Stimulated activated CD4-positive, alpha-beta T cell treated with anti-CD3 and anti-CD28 coated beads, Interleukin-12 subunit alpha, Interleukin-12 subunit beta, amount 100 ng/mL, for 4 hours (primary cell): ENCODE measurements at places on chromosomes 7 and 10.

- DNase-seq = no peak
These were observed 9.2 kb upstream of the DDIT4 start for GRCh38 chr10:72264536-72264935.

DNA sequence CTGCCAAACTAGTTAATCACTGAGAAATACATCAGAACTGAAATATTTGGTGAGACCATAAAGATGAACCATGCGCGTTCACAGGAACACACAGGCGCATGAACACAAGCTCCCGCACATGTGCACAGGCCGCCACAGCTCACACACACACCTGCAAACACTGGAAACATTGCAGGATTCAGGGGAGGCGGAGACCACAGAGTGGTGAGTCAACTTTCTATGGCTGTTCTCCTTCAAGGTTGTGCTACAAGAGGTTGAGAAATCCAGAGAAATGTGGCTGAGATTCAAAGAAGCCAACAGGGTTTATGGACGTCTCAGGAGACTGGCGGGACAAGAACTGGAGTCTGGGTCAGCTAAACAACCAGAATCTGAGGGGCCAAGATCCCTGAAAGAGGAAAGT lies 17.8 kb downstream of the ESYT2 start:
- peak; percentile 44 for DNase-seq

DNA sequence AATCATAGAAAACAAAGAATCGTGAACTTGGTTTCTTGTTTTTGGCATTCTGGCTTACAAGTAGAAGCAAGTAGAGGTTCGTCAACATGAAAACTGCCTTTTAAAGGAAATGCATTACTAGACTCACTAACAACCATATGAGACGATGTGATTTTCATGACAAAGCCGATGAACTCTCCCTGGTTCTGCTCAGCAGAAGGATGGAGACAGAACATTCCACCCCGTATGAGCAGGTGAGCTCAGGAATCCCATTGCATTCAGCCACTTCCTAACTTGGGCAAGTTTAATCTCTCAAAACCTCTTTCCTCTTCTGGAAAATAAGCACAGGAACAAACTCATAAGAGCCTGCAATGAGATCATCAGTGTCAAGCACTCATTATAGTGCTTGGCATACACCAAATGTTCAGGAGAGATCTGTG lies 57.4 kb upstream of the SVIL start:
- DNase-seq = no peak

DNA sequence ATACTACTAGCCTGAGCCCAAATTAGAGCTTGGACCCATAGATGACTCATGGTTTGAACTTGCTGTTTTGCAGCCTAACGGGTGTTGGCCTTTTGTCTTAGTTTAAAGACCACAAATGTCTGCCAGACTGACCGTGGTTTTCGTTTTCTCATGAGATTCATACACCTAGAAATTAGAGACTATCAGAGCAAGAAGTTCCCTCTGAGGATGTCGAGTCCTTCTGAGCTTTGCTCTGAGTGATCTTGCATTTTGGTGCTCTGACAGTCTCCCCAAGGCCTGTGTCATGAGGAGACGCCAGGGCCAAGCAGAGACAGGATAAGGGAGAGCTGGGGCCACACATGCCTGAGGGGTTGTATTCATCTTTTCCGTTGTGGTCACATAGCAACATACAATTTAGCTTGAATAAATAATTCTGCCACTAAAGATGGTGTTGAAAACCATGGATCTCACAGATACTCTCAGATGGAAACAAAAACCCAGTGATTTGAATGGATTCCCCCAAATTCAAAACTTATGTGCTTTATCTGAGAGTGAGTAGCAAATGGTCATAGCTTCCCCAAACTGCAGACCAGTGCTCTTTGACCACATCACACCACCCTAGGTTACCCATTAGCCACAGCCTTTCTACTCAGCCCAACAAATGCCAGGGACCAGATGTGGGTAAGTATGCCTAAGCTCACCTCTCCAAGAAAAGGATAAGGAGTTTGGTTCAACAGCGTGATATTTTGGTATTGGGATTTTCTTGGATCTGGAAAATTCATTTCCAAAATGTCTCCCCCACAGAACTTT lies 762.0 kb upstream of the IGFBP3 start:
- no peak for DNase-seq

- no peak for DNase-seq
These were observed 38.7 kb downstream of the PPIF start for GRCh38 chr10:79385804-79386531.

GRCh38 chr10:88879534-88880281 lies at the start of gene STAMBPL1:
STAMBPL1 (plus strand) TSS chr10:88880245; CDS start chr10:88901709, 21,464 bp downstream.
- peak; percentile 67 for DNase-seq

GRCh38 chr10:72265990-72266865 lies 7.5 kb upstream of the DDIT4 start:
- no peak for DNase-seq

DNA sequence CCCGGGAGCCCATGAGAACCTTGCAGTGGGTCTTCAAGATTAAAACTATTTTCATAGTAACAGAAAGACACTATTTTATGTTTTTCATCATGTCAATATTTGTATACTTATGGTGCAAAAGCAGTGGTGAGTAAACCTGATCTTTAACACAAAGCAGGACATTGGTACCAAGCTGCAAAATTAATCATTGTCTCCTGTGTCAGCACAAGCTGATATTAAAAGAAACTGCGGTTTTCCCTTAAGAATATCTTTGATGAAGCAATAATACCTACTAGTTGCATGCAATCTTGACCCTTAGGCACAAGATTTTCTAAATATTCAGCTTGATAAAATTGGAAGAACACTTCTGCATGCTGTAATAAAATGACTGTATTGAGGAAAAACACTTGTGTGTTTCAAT lies 121.7 kb downstream of the MDFIC start:
- no peak for DNase-seq

DNA sequence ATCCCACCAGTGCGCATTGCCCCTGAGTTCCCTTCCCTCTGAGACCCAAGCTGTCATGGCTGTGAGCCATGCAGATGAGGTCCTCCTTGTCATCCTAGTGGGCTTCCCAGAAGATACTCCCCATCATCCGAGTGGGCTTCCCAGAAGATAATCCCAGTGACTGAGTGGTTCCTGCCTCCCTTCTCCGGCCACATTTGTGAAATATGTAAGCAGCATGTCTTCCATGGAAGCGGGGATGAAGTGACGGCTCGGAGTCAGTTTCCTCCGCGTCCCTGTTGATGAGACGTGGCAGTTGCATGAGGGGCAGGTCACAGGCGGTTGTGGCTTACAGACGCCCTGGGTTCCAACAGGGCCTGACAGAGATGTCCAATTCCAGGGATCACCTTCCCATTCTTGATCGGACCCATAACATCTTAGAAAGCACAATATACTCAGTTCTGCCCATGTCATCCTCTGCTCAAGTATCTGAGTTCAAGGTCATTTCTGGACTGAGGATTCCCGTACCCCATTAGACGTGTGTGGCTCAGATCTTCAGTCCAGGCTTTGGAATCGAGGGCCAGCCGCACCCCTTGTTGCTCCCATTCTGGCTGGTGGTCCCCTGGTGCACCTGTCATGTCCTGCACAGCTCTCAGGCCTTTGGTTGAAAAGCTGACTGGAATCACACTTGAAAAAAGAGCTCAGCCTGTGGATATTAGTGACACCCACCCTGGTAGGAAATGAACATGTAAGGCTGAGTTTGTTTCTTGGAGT lies 166.9 kb downstream of the PTPRN2 start:
- DNase-seq = no peak

DNA sequence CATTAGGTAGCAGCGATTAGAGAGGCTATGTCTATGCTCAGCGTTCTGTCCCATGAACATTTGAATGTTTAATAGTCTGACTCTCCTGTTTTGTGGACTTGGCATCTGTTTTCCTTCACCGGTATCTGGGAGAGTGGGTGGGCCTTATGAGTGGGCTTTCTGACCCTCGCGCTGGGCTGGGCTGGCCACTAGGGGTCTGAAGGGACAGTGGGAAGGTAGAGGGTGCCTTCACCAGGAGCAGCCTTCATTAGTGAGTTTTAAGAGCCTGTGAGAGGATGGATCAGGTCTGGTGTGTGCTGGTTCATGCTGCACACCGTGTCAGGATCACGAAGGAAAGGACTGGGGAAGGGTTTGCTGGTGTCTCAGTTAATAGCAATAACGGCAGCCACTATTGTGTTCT lies 33.4 kb downstream of the DCLRE1A start:
- DNase-seq = no peak

DNA sequence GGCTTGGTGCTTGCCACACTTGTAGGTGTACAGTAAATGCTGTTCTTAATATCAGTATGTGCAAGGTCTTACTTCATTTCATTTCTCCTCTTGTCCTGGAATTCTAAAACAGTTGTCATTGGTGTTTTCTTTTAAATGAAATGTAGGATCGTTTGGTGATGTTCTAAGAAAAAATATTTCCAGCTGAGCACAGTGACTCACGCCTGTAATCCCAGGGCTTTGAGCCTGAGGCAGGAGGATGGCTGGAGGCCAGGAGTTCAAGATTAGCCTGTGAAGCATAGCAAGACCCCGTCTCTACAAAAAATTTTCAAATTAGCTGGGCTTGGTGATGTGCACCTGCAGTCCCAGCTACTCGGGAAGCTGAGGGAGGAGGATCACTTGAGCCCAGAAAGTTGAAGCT lies 32.6 kb upstream of the ELN start:
- no peak for DNase-seq

- DNase-seq = no peak
These were observed 9.8 kb downstream of the TMEM60 start for GRCh38 chr7:77788327-77788902.

- no peak for DNase-seq
These were observed 13.0 kb upstream of the BAMBI start for GRCh38 chr10:28664369-28664740.

- DNase-seq = no peak
These were observed at the start of gene INPP5A for GRCh38 chr10:132537684-132538001. INPP5A (plus strand) TSS chr10:132537787; CDS start chr10:132538097, 310 bp downstream.

- no peak for DNase-seq
These were observed 181.7 kb downstream of the LRMDA start for GRCh38 chr10:75612904-75613684.

GRCh38 chr7:27248427-27248806 lies 5.8 kb downstream of the EVX1 start:
- no peak for DNase-seq

- DNase-seq = no peak
These were observed 12.8 kb downstream of the TFPI2 start for GRCh38 chr7:93877742-93878141.

- DNase-seq = no peak
These were observed 211.3 kb upstream of the DPP6 start for GRCh38 chr7:153840861-153841260.

- no peak for DNase-seq
These were observed 311.7 kb upstream of the HPS1 start for GRCh38 chr10:98758463-98758862.

DNA sequence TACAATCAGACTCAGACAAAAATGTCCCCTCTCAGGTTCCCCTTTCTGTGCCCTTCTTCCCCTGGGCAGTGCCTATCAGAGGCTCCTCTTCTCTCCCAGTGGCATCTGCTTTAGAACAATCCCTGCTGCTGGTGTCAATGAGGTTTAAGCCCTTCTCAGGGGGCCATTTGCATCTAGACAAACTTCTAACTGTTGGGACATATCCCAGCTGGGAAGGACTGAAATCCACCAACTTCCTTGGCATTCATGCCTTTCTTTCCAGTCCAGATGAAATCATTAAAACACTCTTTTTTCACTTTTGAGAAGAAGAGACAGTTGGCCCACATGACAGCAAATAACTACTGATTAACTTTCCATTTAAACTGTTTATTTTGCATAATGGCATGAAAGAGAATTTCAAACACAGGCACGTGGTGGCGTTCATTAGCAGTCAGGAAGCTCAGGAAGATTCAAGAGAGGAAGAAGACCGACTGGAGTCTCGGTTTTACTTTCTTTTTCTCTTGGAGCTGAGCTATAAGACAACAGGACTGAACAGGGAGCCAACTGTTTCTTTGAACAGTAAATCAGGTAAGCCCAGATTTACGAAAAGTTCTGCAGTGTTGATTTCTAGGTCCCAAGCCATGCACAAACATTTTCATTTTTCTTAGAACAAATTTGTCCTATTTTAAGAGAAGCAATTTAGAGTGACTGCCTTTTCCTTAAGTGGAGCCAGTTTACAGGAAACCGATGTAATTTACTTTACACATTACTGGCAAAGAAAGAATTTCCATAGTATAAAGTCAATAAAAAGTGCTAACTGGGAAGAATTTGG lies at the start of gene GIMAP2:
TSS of gene GIMAP2 (plus strand) at position 488 of the 811 bp plus-strand sequence. CDS start 1,354 bp downstream, outside the sequence.
- no peak for DNase-seq

DNA sequence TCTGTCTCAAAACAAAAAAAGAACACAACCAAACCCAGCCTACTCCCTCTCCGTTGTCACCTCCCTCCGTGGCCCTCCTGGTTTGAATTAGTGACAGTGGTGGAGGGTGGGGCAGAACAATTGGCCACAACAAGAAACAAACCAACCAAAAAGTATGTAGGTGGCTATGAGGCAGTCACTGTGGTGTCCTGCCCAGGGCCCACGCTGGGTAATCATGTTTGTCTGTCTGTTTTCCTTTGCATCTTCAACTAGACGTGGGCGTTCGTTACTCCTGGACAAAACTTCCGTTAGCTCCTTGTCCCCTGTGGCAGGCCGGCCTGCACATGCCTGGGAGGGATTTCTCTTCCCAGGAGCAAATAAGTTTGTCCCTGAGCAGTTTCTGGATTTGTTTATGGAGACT lies 78.4 kb downstream of the XRCC2 start:
- no peak for DNase-seq

GRCh38 chr7:149859876-149860275 lies 13.9 kb upstream of the ATP6V0E2 start:
- DNase-seq = no peak

- no peak for DNase-seq
These were observed 197.2 kb downstream of the CRPPA start for GRCh38 chr7:16223963-16224707.

- DNase-seq = peak; percentile 18
These were observed 2.1 kb upstream of the ZKSCAN1 start for GRCh38 chr7:100013328-100013676.
